GM19239 (cell line): ENCODE measurements at places on chromosomes 7 and 10.
A peak's percentile ranks its signal among the peaks of the same experiment; 100 is the strongest.

DNA sequence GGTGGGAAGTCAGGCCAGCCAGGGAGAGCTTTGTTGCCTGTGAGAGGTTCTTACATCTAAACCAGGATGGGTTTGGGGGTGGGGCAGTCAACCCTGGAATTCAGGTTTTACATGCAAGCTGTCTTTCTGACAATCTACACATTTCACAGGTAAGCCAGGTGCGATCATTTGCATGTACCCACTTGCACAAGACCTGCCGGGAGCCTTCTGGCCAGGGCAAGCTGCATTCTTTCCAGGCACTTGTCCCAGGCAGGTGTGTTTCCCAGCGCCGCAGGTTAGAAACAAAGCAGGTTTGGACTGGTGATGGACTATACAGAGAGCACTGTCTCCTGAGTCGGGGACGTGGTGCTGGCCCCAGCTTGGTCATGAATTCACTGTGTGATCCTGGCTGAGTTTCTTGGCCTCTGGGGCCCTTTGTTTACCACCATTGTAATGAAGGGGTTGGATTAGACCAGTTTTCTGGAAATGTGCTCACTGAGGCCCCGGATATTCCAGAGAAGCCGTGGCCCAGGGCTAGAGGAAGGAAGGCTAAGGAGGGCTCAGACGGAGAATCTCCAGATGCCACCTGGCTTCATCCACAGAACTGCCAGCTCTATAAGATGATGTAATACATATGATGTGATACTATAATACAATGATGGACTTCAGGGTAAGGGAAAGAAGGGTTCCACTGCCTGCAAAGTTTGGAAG is 205.2 kb upstream of the SVIL start:
- no peak for DNase-seq

- no peak for DNase-seq
Measured at GRCh38 chr7:50262916-50263690, 41.4 kb upstream of the IKZF1 start.

GRCh38 chr7:22723181-22723601 is 3.8 kb upstream of the IL6 start:
- DNase-seq: no peak

GRCh38 chr10:124705817-124706461 is 38.2 kb downstream of the FAM53B start:
- DNase-seq: no peak

DNA sequence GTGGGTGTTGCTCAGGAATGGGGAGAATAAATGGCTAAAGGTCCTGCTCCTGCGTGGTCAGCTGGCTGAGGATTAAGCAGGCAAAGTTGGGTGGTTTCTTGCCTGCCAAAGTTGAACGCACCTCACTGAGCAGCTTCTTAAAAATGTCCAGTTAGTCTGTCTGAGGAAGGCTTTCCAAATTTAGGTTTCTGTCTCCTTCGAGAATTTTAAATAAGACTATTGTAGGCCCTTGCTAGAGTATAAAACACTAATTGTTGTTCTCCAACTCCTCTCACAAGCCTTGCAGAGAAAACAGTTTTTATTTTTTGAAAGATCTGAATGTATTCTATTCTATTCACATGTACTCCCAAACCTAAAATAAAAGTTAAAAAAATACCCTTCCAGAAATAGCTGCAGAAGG is 122.0 kb upstream of the LAMB4 start:
- DNase-seq: no peak

DNA sequence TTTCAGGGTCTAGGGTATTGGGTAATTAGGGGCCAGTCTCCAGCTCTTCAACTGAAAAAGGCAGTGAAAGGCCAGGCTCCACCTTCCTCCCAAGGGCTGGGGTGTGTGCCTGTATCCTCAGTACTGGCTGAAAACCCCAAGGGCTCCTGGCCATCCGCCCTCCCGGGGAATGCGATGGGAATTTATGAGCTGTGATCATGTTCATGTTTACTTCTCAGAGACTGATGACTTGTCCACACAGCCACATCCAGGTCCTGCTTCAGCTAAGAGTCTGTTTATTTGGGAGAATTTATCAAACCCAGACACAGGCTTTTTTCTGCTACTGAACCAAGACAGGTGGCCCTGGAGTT is 91.7 kb downstream of the CCDC3 start:
- no peak for DNase-seq

DNA sequence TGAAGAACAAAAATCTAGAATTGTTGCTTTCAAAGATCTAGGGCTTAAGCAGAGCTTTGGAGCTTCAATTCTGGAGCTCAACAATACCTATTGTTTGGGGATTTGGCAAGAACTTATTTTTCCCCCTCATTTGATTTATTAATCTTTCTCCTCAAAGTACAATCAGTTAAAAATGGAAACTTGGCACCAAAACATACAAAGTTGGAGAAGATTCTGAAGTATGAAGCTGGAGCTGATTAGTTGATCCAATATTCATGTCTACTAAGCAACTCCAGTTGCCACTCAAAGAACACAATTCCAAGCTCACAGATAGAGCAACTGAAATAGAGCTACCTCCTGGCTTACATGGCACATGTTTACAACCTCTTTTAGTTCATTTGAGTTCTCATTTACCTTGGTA is 3.8 kb downstream of the FAM13C start:
- DNase-seq: no peak

GRCh38 chr7:38222481-38223096 is 44.5 kb downstream of the STARD3NL start:
- peak; percentile 9 for DNase-seq

- no peak for DNase-seq
Measured at GRCh38 chr10:74202356-74202755, 51.3 kb downstream of the ADK start.

- no peak for DNase-seq
Measured at GRCh38 chr7:91633013-91633441, 247.5 kb downstream of the MTERF1 start.

DNA sequence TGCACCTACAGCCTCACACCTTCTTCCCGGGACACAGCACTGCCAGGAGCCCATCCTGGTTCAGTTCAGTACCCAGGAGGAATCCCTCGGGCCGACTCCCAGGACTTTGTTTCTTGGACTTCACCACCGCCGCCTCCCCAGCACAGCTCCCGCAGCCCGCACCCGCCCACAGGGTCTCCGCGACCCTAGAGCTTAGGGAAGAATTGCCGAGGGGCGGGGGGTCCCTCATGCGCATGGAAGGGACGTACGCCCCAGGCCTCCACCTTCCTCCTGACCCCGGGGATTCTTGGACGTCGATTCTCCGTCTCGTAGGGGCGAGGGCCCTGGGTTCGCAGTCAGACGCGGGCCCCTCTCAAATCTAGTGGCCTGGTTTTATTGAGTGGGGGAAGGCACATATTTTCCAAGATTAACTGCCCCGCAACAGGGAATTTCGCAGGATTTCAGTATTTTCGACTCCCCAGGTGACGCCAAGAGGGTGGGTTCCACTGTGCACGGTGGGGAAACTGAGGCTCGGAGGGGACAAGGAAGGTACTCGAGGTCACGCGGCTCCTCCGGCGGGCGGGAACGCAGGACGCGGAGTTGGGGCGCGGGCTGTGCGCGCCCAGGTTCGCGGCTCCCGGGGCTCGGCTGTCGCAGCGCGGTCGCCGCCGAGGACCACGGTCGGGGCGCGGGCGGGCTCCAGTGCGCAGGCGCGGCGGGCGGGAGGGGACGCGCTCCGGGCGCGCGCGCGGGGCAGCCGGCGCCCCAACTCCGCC is at the start of gene ADCY1:
Gene ADCY1, plus strand, starts transcription at position 708 of the 755 bp plus-strand sequence. CDS start 176 bp downstream, outside the sequence.
- DNase-seq: no peak

DNA sequence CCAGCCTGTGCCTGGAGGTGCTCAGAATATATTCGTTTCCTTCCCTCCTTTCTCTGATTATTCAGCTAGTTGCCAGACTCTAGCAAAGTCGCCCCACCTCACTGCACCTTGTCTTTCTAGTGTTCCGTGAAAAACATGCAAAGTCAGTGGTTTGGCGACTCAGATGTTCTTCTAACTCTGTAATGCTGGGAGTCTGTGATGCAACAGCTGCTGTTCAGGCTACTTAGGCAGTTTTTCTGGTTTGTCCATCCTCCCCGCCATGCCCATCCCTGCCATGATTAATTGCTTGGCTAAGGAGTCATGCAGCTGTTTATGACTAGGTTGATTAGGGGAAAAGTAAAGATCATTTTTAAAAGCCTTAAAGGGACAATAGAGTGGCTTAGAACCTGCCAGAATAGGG is 99.4 kb downstream of the MTPN start:
- no peak for DNase-seq
